ENCODE measurements at places on chromosomes 2 and 18. TPM values are rescaled to one million over a fixed set of nuclear protein-coding genes. Genes with fewer than 3 reads are reported as not detected.

DNA sequence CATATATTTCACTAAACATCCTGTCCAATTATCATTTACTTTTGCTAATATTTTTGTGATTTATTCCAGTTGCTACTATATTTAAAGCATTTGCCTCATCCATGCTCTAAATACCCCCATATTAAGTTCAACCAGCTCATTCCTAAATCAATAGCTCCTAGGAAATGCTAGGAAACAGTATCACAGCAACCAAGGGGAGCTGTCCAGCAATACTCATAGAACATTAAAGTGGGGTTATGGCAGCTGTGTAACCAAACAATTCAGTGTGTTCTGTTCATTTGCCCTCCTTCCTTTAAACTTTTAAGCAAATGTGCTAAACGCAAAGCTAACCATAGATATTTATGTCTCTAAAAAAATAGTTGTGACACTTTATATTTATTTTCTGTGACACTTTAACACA, 41.1 kb downstream of the ACVR1C start:
- no peaks in the 10 kb centered on the region for H3K36me3 ChIP-seq
- no peaks in the 10 kb centered on the region for H3K27me3 ChIP-seq
- DNase-seq = no peak
- no peak overlapping the region for H3K4me3 ChIP-seq
- H3K4me1 ChIP-seq = no peaks in the 10 kb centered on the region

DNA sequence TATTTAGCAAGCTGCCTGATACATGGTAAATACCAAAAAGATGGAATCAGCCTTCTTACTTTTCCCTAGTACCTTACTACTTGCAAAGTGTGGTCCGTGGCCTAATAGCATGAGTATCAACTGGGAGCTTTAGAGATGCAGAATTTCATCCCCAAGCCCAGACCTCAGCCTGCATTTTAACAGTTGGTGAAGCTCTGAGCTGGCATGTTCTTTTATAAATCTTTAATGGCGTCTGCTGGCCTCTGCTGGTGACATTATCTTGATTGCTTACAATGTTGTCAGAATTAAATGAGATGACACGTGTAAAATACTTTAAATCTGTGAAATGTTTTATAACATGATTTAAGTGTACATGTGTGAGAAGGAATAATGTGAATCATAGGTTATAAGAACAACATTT, 115.1 kb upstream of the NOSTRIN start:
- no peaks in the 10 kb centered on the region for H3K27me3 ChIP-seq
- no peak overlapping the region for H3K27ac ChIP-seq
- H3K36me3 ChIP-seq = no peaks in the 10 kb centered on the region
- no peak for DNase-seq

Gene ARL4C
- total RNA-seq = 76.0 TPM

DNA sequence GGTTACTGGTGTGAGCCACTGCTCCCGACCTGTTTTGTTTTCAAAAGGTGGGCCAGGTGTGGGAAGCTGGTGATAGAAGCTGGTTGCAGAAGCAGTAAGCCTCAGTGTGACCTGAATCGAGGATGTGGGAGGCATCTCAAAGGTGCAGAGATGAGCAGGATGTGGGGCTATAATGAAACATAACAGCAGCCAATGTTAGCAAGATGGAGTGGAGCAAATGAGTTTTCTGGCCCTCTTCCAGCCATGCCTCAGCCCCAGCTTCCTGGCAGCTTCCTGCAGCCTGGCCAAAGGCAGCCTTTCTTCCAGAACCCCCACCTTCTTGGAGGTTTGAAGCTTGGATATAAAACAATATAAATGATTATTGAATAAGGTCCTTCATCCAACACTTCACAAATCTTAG, 184.8 kb downstream of the NCK2 start:
- H3K4me3 ChIP-seq = no peak overlapping the region
- no peaks in the 10 kb centered on the region for H3K4me1 ChIP-seq
- no peak overlapping the region for H3K27ac ChIP-seq
- no peak for DNase-seq
- no peaks in the 10 kb centered on the region for H3K36me3 ChIP-seq
- H3K27me3 ChIP-seq = no peaks in the 10 kb centered on the region

Gene TMEM169
- total RNA-seq = 1.1 TPM

DNA sequence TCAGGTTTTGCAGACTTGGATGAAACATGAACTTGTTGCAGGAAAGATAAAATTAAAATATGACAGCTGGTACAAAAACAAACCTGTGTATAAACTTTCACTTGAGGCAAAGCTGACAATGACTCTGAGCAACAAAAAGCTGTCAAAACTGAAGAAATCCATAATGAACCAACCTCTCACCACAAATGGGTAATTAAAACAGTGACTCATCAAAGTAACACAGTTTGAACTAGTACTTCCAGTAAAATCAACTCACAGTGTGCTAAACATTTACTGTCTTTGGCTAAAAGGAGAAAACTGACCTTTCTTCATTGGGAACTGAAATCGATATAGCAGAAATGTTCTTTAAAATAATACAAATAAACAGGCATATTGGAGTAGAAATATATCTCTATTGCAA, 209.7 kb downstream of the WDPCP start:
- no peak for DNase-seq
- no peaks in the 10 kb centered on the region for H3K27me3 ChIP-seq
- H3K36me3 ChIP-seq = no peaks in the 10 kb centered on the region
- H3K27ac ChIP-seq = no peak overlapping the region
- no peak overlapping the region for H3K4me3 ChIP-seq
- no peaks in the 10 kb centered on the region for H3K4me1 ChIP-seq

DNA sequence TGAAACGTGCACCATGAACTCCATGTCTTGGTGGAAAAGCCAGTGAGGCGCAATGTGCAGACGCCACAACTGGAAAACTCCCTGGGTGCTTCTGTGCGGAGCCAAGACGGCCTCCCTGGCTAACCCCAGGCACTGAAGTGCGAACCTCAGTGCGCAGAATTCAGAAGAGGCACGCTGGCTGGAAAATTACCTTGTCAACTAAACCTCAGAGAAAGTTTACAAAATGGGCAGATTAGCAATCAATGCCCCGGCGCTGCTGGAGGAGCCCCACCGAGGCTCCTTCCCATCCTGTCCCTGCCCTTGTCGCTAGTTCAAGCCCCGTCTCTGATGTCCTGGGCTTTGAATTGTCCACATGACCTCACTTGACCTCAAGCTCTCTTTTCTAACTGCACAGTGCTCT, 22.2 kb downstream of the SNORC start:
- no peaks in the 10 kb centered on the region for H3K36me3 ChIP-seq
- H3K27ac ChIP-seq = no peak overlapping the region
- H3K4me3 ChIP-seq = no peak overlapping the region
- no peaks in the 10 kb centered on the region for H3K27me3 ChIP-seq
- H3K4me1 ChIP-seq = no peaks in the 10 kb centered on the region

Gene DSEL
- 0.18 TPM for total RNA-seq

DNA sequence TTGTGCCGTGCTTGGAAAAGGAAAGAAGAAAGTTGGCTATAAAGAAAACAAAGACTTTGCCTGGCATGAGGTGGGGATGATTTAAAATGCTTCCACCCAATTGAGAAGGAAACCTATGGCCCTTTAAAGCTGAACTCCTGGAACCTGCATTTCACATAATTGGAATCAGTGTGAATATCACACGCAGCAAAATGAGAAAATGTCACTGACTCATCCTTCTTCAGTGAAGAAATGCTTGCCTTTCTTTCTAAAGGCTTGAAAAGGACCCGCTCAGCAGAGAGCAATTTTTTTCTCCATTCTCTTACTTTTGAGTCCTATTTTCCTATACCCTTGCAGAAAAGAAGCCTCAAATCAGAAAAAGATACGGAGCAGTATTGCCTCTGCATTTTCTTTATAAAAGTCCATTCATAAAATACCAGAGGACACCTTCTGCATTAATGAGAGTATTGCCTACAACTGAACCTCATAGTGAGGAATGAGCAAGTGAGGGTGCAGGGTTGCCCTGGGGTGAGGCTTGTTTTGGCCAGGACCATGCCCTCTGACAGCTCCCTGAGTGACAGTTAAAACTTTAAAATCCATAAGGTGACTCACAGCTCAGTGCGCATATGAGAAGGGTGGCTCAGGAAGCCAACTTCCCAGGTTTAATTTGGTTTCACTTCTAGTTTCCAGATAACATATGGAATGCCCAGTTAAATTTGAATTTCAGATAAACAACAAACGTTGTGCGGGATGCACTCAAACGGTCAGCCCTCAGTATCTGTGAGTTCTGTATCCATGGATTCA, 191.9 kb upstream of the GYPC start:
- no peaks in the 10 kb centered on the region for H3K27me3 ChIP-seq
- no peak for DNase-seq
- H3K4me1 ChIP-seq = no peaks in the 10 kb centered on the region
- no peak overlapping the region for H3K27ac ChIP-seq
- no peak overlapping the region for H3K4me3 ChIP-seq

GRCh38 chr2:119481501-119482455, 42.5 kb downstream of the SCTR start:
- H3K36me3 ChIP-seq = no peaks in the 10 kb centered on the region
- peaks cover 30% of the 10 kb centered on the region for H3K4me1 ChIP-seq
- H3K27ac ChIP-seq = peak overlapping the region; percentile 15
- H3K4me3 ChIP-seq = no peak overlapping the region
- DNase-seq = no peak
- no peaks in the 10 kb centered on the region for H3K27me3 ChIP-seq

DNA sequence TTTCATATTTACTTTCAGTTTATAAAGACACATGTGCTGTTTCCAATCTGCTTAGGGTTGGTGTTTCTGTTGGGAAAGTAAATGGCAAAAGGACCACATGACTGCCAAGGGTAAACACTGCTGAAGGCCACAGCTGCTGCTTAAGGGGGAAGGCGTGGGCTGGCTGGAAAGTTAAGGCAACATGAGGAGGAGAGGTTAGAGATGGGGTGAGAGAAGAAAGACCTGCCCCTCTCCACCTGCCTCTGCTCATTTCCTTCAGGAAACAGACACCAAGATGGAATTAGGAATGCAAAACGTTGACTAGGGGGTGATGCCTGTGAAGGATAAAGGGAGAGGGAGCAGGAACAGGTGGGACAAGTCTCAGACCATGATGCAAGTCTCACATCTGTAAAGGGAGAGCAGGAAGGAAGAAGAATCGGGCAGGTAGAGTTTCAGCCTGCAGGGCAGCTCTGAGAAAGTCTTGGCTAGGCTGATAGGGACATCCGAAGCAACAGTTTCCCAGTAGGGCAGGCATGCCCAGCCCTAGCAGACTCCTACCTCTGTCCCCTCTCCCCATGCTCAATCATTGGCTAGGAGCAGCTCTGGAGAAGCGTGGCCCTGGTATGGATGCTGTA, 86.0 kb downstream of the CDC42EP3 start:
- H3K27ac ChIP-seq = peak overlapping the region; percentile 84
- peak; percentile 46 for DNase-seq
- no peaks in the 10 kb centered on the region for H3K36me3 ChIP-seq

Gene WNT10A
- 1.2 TPM for total RNA-seq

- no peak for DNase-seq
- no peak overlapping the region for H3K4me3 ChIP-seq
- no peaks in the 10 kb centered on the region for H3K36me3 ChIP-seq
These were observed 185.1 kb upstream of the LHCGR start for GRCh38 chr2:48940606-48941005.

Gene ITGB6
- total RNA-seq = 2.6 TPM

Gene TAF1B
- total RNA-seq = 25.3 TPM

- H3K4me3 ChIP-seq = no peak overlapping the region
- no peak overlapping the region for H3K27ac ChIP-seq
- H3K4me1 ChIP-seq = no peaks in the 10 kb centered on the region
- no peak for DNase-seq
- no peaks in the 10 kb centered on the region for H3K36me3 ChIP-seq
These were observed 8.0 kb downstream of the SP100 start for GRCh38 chr2:230423851-230424458.

GRCh38 chr2:98548920-98549818, 59.1 kb downstream of the COA5 start:
- no peak overlapping the region for H3K27ac ChIP-seq
- H3K4me1 ChIP-seq = no peaks in the 10 kb centered on the region
- peak; percentile 10 for DNase-seq
- no peaks in the 10 kb centered on the region for H3K27me3 ChIP-seq
- H3K4me3 ChIP-seq = no peak overlapping the region

- H3K36me3 ChIP-seq = no peaks in the 10 kb centered on the region
- no peak overlapping the region for H3K4me3 ChIP-seq
- no peaks in the 10 kb centered on the region for H3K27me3 ChIP-seq
- no peaks in the 10 kb centered on the region for H3K4me1 ChIP-seq
- H3K27ac ChIP-seq = no peak overlapping the region
These were observed 73.5 kb downstream of the MEX3C start for GRCh38 chr18:51123936-51124486.

Gene SATB2
- 1.2 TPM for total RNA-seq

Gene PARD3B
- total RNA-seq = 66.5 TPM

Gene ABCG5
- total RNA-seq = not detected

DNA sequence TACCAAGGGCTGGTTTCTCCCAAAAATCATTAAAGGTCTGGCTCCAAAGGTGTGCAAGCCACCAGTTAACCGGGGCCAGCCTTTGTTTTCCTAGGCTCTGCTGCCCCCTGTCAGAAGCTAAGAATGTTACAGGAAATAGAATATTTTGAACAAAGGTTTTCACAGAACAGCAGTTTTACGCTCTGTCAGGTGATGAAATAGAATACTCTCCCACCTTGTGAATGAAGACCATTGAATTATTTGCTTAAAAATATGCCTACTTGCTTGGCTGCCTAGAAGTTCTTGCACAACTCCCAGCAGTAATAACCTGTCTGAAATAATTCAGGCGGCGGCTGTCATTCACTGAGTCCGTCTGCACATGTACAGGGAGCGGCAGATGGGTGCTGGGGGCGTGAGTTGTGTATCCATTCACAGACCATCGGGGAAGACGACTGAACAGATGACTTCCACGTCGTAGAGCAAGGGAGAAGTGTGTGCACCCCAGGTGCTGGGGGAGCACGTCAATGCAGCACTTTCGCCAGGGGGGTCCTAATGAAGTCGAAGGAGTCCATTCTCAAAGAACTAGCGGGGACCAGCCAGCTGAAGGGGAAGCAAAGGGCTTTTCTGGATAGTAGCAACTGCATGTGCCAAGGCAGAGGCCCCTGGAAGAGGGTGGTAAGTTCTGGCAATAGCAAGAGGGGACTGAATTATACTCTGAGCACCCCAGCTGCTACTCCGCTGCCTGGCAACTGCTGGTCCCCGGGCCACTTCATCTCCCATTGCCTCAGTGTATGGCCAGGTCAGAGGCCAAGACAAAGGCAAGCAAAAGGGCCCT, 56.1 kb downstream of the SF3B1 start:
- no peaks in the 10 kb centered on the region for H3K4me1 ChIP-seq
- H3K36me3 ChIP-seq = no peaks in the 10 kb centered on the region
- H3K4me3 ChIP-seq = no peak overlapping the region
- DNase-seq = peak; percentile 70

- H3K27me3 ChIP-seq = no peaks in the 10 kb centered on the region
- H3K4me1 ChIP-seq = no peaks in the 10 kb centered on the region
- DNase-seq = no peak
- no peak overlapping the region for H3K4me3 ChIP-seq
- H3K27ac ChIP-seq = no peak overlapping the region
These were observed 4.4 kb downstream of the ADCYAP1 start for GRCh38 chr18:908758-909724.

GRCh38 chr18:54358495-54359040, 862 bp downstream of the C18orf54 start:
- peak overlapping the region; percentile 74 for H3K4me3 ChIP-seq
- peak; percentile 29 for DNase-seq
- no peaks in the 10 kb centered on the region for H3K27me3 ChIP-seq
- peak overlapping the region; percentile 93 for H3K27ac ChIP-seq

- DNase-seq = peak; percentile 47
- H3K36me3 ChIP-seq = no peaks in the 10 kb centered on the region
- no peak overlapping the region for H3K27ac ChIP-seq
- H3K4me3 ChIP-seq = no peak overlapping the region
These were observed 50.2 kb upstream of the LRP1B start for GRCh38 chr2:142180820-142181533.
